ENCODE measurements at places on chromosomes 4 and X. TPM values are rescaled to one million over a fixed set of nuclear protein-coding genes. Genes with fewer than 3 reads are reported as not detected.

- no peak for DNase-seq
Observed at GRCh38 chr4:138235419-138235952, 6.7 kb downstream of the SLC7A11 start.

GRCh38 chrX:20743046-20743445, 476.3 kb upstream of the RPS6KA3 start:
- DNase-seq = no peak

GRCh38 chr4:31645236-31645635, 925.1 kb downstream of the PCDH7 start:
- DNase-seq = no peak

DNA sequence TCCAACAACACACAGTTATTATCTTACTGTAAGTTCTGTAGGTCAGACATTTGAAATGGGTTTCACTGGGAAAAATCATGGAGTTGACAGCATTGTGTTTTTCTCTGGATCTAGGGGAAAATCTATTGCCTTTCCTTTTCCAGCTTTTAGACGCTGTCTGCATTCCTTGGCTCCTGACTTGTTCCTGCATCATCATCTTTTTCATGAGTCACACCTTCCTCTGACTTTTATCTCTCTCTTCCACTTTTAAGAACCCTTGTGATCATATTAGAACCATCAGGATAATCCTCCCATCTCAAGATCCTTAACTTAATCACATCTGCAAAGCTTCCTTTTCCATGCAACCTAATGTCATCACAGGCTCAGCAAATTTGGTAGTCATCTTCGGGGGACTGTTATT, 1454.8 kb downstream of the RPA4 start:
- no peak for DNase-seq

DNA sequence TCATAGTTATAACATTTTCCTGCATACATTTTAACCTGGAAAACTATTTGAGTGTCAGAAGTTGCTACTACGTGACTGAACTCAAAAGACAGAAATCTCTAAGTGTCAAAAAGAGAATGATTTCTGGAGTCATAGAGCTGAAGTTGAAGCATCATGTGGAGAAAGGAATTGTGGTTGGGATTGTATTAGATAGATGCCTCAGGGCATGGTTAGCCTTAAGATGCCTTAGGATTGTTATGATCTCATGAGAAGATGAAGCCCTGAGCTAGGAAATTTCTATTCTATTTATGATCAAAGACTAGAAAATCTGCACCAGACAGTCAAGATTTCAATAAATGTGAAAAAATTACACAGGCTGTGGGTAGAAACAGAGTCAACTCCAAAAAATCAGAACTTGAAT, 20.2 kb downstream of the EPGN start:
- no peak for DNase-seq

DNA sequence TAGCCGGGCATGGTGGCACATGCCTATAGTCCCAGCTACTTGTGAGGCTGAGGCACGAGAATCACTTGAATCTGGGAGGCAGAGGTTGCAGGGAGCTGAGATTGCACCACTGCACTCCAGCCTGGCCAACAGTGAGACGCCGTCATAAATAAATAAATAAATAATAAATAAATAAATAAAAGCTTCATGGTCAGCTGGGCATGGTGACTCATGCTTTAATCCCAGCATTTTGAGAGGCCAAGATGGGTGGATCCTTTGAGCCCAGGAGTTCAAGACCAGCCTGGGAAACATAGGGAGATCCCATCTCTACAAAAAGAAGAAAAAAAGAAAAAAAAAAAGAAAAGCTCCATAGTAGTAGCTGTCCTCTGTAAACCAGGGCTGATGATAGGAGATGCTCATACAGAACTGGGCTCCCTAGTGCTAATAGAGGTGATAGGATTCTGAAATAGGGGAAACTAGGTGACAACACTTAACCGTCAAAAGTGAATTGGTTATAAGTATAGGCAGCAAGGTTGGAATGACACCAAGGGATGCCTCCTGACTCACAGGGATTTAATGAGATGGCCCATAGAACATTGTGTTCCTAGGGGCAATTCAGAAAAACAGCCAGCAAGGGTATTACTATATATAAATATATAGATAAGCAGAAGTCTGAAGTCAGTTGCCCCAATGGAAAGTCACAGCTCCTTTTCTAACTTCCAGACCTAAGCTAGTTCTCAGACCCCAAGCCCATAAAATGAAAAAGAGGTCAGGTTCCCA, 41.8 kb upstream of the ARHGEF6 start:
- no peak for DNase-seq

DNA sequence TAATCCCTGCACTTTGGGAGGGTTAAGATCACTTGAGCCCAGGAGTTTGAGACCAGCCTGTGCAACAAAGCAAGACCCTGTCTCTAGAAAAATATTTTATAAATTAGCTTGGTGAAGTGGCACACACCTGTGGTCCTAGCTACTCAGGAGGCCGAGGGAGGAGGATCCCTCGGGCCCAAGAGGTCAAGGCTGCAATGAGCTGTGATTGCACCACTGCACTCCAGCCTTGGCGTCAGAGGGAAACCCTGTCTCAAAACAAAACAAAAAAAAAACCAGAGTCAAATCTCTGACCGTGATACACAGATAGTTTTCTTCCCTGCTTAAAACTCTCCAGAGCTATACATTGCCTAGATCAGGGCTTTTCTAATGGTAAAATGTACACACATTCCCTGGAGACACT, 53.5 kb downstream of the CHST7 start:
- DNase-seq = no peak

GRCh38 chrX:119648421-119648775, 42.2 kb upstream of the NKRF start:
- DNase-seq = no peak

GRCh38 chrX:41100200-41100599, 15.0 kb downstream of the USP9X start:
- no peak for DNase-seq

DNA sequence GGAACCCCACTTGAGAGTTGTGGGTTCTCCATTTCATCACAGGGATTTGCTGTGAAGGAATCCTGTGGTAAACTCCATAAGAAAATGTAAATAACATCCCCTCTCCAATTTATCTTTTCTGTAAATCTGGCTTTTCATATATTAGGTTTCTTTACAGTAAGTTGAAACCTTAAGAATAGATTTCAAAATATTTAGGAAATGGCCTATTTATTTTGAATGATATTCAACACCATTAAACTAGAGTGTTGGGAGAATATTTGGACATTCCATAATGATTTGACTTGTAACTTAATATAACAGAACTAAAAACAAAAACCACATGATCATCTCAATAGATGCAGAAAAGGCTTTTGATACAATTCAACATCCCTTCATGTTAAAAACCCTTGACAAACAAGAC, 197.3 kb upstream of the PGRMC2 start:
- DNase-seq = no peak

GRCh38 chr4:171846232-171846631, 33.0 kb downstream of the GALNTL6 start:
- DNase-seq = peak; percentile 16

DNA sequence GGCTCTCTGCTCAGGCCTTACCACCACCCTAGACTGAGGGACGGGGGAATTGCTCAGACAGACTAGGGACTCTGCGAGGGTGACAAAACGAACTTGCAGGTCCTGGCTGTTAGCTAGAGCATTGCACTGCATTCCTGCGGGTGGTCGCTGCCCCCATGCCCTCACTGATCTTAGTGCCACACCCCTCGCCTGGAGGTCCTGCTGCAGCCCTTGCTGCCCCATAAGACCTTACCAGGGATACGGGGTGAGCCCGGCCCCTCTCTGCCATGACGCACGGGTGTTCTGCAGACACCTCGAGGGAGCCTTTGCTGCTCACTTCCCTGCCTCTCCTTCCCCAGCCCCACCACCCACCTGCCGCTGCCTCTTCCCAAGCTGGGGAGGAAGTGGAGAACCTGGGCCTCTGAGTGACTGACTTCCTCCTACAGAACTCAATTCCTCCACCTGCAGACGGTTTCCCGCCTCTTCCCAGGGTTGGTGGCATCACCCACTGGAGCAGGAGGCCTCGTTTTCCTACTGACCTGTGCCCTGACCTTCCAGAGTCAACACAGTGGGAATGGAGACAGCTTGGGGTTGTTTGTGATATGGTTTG, 19.8 kb upstream of the TBC1D14 start:
- no peak for DNase-seq

GRCh38 chrX:9682456-9682855, 83.2 kb downstream of the GPR143 start:
- DNase-seq = no peak

DNA sequence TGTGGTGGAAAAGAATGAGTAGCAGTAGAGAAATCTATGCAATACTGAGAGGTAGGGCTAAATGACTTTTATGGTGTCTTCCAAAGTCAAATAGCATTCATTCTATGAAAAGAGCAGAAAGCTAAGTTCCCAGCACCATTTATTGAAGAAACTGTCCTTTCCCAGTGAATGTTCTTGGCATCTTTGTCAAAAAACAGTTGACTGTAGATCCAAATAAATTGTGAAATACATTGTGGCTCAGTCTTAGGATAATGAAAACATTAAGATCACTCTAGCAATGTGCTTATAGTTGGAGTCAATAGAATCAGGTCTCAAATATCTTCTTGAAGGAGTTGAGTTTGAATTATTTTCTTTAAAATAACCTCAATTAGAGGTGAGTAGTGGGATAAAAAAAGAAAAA, 19.4 kb downstream of the AREG start:
- DNase-seq = no peak

GRCh38 chr4:98150092-98150761, 7.0 kb upstream of the STPG2 start:
- no peak for DNase-seq

GRCh38 chrX:17072301-17072700, 125.8 kb downstream of the REPS2 start:
- no peak for DNase-seq

DNA sequence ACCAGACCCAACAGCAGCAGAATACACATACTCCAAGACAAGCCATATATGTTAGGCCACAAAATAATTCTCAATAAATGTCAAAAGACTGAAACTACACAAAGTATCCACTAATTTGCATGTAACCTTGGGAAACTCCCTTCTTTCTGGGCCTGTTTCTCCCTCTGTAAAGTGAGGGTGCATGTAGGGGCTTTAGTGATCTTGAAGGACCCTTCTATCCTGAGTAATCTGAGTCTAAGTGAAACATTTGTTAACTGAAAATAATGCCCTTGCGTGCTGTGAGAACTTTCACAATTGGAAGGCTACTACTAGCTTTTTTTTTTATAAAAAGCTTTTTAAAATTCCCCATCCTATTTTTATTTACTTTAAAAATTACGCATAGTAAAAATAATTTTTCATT, 125.2 kb downstream of the NEXMIF start:
- no peak for DNase-seq

DNA sequence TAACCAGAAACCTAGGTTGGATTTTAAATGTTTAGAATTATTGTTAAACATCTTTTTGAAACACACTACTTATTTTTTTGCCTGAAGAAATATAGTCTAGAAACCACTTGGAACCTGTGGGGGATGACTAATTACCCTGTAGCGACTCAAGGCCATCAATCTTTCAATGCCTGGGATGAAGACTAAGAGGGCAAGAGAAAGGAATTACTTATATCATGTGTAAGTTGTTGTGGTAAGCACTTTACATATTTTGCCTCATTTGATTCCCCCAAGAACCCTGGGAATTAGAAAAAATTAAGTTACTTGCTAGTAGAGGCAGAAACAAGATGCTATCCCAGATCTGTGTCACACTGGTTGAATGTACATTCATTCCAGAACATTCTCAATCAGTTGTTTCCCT, 170.9 kb upstream of the GRIA3 start:
- DNase-seq = no peak

GRCh38 chrX:150465881-150466775, 102.3 kb upstream of the MTM1 start:
- DNase-seq = no peak

GRCh38 chrX:114152130-114152529, 431.8 kb upstream of the HTR2C start:
- DNase-seq = no peak

DNA sequence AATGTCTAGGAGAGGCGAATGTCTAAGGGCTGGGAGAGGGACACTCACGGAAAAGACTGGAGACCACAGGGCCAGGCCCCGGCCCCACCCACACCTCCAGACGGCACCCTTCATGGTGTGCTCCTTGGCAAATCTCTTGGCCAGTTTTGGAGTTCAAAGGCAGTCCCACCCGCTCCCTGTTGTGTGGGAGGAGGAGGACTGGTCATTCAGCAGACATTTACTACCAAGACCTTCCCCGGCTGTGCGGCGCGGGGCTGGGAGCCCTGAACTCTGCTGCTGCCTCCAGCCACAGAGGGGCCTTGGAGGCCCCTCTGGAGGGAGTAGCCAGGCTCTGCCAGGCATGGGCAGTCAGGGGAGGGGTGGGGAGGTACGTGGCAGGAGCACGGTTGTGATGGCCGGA, 8.7 kb upstream of the TBC1D14 start:
- no peak for DNase-seq

DNA sequence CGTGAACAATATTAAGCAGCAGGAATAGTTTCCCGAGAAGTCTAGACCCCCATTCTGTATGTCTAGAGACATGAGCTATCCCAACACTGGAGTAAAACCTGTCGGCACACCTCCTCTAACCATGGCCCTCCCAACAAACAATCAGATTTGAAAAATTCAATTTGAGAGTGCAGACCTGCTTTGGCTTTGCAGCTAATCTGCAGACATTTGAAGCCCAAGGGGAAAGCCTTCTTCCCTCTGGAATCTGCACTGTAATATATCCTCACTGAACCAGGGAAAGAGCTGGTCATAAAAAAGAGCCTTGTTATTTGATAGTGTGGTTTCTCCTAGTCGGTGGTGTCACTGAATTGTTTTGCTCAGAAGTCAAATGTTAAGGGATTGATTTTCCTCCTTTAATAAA, 44.6 kb upstream of the KLHL34 start:
- DNase-seq = no peak

- DNase-seq = no peak
Observed at GRCh38 chrX:113586281-113586898, 745.8 kb upstream of the AMOT start.

- no peak for DNase-seq
Observed at GRCh38 chr4:113943863-113944262, 35.6 kb downstream of the ARSJ start.

- no peak for DNase-seq
Observed at GRCh38 chr4:149549911-149550310, 265.7 kb downstream of the IQCM start.

- DNase-seq = no peak
Observed at GRCh38 chr4:156915221-156915620, 56.4 kb downstream of the PDGFC start.

CCKAR gene
- total RNA-seq = not detected

PAGE4 gene
- not detected for total RNA-seq

CLDN22 gene
- not detected for total RNA-seq

PRDX4 gene
- total RNA-seq = 35.0 TPM

ODAPH gene
- total RNA-seq = 3.5 TPM

CXCL5 gene
- total RNA-seq = not detected

KLHL4 gene
- total RNA-seq = 0.08 TPM

XK gene
- total RNA-seq = not detected

PABPC5 gene
- total RNA-seq = not detected

VBP1 gene
- 51.6 TPM for total RNA-seq

STARD8 gene
- total RNA-seq = 3.7 TPM

PF4V1 gene
- total RNA-seq = not detected

RRH gene
- total RNA-seq = not detected
